Esophagus muscularis mucosa (tissue), 4 donors: ENCODE measurements at places on chromosomes 5 and 9.

- DNase-seq: no peak
Measured at GRCh38 chr9:804026-804425, 37.5 kb upstream of the DMRT1 start.

DNA sequence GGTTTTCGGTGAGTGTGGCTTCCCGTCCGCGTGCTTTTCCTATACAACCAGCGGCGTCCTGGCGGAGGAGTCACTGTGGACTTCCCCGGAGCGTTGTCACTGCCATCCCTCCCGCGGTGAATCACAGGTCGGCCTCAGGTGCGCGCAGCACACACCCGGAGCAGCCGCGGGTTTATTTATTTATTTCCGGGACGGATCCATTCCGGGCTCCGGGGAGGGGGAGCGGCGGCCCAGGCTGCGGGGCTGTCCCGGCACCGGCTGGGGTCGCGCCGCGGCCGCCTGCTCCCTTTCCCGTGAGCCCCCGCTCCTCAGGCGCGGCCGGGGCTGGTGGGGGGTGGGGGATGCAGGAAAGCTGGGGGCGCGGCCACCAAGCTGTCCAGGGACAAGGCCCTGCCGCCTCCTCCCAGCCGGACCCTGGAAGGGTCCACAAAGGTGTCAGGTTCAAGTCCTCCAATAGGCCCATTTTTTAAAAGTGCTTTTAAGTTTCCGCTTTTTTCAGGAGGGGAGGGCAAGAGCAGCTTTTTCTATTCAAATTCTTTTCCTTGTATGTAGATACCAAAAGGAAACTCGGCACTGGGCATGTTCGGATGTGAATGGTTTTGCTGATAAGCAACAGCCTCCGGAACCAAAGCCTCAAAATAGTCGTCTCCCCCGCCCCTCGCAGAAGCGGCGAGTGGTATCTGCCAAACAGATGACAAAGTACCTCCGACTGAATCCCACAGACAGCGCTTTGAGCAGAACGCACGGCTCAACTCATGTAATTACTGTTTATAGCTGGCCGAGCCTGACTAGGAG lies 192.5 kb downstream of the CD180 start:
- DNase-seq: peak; percentile 96

DNA sequence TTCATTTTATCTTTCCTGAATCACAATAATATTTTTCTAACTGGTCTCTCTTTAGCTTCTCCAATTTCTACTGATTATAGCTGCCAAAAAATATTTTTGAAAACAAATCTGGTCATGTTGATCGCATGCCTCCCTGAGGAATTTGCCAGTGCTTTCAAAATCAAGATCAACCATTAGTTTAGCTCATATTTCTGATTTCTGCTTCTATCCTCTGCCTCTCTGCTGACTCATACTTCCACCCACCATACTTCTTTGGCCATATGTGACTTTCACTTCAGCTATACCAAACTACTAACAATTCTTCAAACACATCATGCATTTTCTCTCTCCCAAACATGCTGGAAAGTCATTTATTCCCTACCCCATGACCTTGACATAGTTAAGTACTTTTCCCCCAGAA lies 636.5 kb downstream of the TLE1 start:
- no peak for DNase-seq

DNA sequence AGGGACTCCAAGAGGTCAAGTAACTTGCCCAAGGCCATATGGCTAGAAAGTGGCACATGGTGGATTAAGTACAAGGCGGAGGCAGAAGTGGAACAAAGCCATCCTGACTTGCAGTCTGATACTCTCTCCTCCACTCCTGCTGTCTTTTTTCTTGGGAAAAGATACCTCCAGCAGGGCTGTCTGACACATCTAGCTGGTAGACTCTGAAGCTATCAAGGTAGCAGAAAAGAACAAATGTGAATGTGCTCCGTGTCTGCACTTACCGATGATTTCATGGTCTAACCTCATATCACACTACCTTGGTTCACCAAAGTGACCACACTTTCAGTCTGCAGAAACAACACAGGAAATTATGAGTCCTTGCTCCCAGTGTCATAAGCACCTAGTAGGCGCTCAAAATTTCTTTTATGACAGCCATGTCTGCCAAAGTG lies 284.8 kb downstream of the CRB2 start:
- no peak for DNase-seq

DNA sequence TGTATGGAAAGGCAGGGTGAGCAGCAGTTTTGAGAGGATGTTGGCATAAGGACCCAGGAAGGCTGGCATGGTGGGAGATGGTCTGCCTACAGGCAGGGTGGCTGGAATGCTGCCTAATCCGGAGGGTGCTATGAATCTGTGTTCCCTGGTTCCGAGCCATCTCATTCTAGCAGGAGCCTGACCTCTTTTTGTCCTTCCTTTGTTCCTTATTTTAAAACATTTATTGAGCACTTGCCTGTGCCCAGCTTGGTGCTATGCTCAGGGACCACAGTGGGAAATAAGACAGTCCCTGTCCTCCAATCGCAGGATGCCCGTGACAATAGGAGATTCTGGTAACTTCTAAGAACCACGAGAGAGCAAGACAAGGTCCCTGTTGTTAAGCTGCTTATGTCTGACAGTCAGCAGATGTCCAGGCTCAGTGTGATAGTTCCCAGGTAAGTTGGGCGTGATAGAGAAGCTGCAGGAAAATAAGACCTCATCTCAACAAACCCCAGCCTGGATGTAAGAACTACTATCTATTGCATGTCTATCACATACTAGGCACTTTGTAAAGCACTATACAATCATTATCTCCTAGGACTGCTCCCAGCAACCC lies 9.1 kb upstream of the ZBTB34 start:
- DNase-seq: no peak

GRCh38 chr5:19837536-19838174 lies 150.3 kb downstream of the CDH18 start:
- no peak for DNase-seq

- no peak for DNase-seq
Measured at GRCh38 chr9:28899267-28899666, 1326.0 kb upstream of the C9orf72 start.

DNA sequence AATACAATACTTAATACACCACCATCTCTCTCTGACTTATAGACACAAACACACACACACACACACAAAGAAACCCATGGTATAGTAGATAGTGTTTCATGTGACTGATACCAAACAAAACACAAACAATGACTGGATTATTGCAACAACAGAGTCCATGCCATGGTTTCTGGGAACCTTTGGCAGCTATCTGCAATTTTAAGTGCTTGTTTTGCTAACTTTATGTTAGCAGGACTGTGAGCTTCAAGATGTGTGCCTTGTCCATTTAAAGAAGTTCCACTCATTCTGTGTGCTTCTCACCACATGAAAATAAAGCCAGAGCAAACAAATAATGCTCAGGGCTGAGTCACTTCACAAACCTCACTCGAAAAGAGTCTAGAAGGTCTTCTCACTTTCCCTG lies 15.1 kb upstream of the LURAP1L start:
- DNase-seq: no peak

DNA sequence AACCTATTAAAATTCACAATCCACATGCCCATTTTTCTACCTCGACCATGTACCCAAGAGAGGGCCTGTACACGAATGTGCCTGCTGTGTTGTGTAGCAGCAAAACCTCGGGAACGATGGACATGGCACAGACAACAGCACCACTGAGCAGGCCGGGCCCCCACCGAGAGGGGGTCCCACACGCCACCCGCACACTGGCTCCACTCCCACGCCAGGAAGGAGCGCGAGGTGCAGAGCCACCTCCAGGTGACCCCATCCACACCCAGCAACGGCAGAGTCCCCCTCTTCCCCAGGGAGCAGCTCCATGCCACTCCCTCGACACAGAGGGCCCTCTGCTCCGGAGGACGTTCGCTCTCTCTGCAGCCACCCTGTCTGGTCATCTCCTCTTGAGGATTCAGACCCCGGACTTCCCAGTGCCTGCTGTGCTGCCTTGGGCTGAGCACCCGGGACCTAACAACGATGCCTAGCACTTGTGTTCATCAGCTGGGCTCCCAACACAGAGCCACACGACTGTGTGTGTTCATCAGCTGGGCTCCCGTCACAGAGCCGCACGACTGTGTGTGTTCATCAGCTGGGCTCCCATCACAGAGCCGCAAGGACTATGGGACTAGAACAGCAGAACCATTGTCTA lies 25.3 kb upstream of the ADAMTS2 start:
- DNase-seq: no peak

DNA sequence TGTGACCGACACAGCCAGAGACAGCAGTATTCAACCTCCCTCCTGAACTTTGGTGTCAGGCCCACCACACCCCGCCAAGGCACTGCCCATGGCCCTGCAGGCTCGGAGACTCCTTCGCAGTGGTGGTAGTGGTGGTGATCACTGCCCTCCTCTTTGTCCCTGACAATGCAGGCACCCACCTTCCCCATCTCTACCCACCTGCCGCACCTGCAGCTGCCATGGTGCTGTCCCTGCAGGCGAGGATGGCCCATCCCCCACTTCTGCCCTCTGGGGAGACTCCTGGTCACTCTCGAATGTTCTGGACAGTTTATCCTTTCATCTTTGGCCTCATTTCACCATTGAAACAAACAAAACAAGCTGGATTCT lies 4.4 kb upstream of the IL4 start:
- DNase-seq: no peak

DNA sequence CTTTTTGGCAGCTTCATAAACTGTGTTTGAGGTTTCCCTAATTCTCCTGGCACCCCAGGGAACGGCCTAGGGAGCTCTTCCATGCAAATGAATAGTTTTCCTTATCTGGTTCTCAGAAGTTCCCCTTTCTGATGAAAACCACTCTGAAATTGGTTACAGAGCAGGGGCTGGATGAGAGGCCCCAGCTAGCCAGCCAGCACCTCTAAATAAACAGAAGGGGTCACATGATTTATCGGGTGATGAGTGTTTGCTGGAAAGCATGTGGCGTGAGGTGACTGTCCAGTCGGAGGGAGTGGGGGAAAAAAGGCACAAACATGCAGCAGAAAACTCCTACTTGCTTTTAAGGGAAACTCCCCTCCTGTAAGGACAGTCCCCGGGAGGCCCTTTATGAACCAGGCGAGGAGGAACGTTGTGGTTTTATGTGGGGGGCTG lies 261.2 kb upstream of the ANKRD55 start:
- DNase-seq: no peak

- DNase-seq: peak; percentile 90
Measured at GRCh38 chr9:92151691-92152393, 36.6 kb upstream of the SPTLC1 start.

- DNase-seq: no peak
Measured at GRCh38 chr5:9972059-9972458, 277.6 kb downstream of the ATPSCKMT start.

DNA sequence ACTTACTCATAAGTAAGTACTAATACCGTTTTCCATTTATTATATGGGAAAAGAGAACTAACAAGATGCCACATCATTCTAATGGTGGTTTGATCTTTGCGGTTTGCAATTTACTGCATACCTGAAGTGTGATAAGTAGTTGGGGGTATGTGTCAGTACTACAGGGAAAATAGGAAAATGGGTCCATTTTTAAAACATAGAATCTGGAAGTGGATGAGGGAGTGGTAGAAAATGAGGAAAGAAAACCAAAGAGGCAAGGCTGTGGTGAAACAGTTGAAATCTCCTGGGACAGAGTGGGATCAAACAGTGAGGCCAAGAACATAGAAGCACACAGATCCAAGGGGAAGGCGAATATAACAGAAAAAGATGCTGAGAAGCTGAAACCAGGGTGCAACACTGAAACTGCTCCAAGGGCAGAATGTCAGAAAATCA lies 6.7 kb downstream of the ADAMTSL1 start:
- DNase-seq: no peak

- DNase-seq: no peak
Measured at GRCh38 chr9:130659699-130660248, 4.6 kb upstream of the PRDM12 start.

GRCh38 chr5:69050214-69050613 lies 43.6 kb upstream of the SLC30A5 start:
- no peak for DNase-seq

DNA sequence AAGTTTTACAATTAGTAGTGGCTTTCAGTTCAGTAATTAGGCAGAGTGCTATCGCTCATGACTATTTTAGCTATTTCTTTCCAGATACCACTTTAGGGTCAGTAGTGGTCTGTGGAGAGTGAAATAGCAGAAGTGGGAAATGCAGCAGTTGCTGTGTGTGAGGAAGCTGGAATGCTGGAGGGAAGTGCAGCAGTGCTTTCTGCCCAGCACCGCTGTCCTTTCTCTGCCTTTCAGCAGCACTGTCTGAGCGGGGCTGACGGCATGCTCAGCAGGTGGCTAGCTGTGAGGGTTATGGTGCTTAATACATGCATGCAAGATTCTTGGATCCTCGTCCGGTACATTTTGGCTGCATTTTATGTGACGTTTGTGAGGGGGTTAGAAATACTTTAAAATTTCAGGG lies 213.9 kb downstream of the PBX3 start:
- DNase-seq: no peak

DNA sequence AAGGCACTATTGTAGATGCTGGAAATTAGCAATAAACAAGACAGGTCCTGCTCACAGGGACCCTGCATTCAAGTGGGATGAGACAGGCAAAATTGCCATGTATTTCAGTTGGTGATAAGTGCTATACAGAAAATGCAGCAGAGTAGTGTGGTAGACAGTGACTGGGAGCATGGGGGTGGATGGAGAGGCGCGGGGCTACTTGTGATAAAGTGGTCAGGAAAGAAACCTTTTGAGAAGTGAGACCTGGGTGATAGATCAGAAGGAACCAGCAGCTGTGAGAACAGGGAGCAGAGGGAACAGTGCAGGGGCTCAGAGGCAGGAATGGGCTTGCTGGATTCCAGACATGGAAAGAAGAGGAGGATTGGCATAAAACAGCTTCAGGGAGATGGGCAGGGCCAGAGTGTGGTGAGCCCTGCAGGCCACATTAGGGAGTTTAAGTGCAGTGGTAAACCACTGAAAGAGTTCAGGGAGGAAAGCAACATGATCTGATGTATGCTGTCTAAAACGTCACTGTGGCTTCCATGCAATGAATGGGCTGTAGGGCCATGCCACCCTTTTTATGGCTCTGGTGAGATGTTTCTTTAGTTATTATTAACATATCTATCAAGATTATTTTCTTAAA lies 7.3 kb downstream of the CRHBP start:
- DNase-seq: no peak

- DNase-seq: no peak
Measured at GRCh38 chr5:120345947-120346346, 118.2 kb upstream of the PRR16 start.

DNA sequence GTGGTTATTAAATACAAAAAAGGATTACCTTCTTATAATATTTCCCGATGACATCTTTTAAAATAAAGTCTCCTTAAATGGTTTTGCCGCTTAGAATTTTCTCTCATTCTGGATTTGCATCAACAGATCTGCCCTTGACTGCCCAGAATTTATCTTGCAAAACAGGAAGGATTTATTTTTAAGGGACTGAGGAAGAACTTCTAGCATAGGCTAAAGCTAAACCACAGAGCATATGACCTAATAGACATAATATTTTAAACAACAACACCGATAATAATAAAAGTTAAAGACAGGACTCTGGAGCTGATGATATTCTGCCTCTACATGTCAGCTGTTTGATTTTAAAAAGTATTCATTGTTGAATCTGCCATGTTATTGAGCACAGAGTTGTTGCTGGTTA lies 145.3 kb upstream of the ADCY2 start:
- no peak for DNase-seq

- no peak for DNase-seq
Measured at GRCh38 chr5:107518616-107519015, 152.1 kb downstream of the EFNA5 start.

GRCh38 chr5:129903466-129904101 lies 681 bp upstream of the CHSY3 start:
- no peak for DNase-seq

- no peak for DNase-seq
Measured at GRCh38 chr5:116032991-116033390, 719 bp downstream of the ARL14EPL start.
